HT1080 (cell line): ENCODE measurements at places on chromosomes 7 and 10. TPM values are rescaled to one million over a fixed set of nuclear protein-coding genes. Genes with fewer than 3 reads are reported as not detected.

Gene HMX2
- total RNA-seq, result 0.06 TPM in 1 of 2 replicates, not detected in the other

Gene CHAT
- total RNA-seq, result not detected in 2 replicates

Gene CPN1
- not detected in 2 replicates for total RNA-seq

Gene ZNF511
- 102 and 108 TPM in 2 replicates for total RNA-seq

Gene NPFFR1
- total RNA-seq, result not detected in 2 replicates

Gene H2BK1
- not detected in 2 replicates for total RNA-seq

Gene MPP7
- 0.20 and 0.27 TPM in 2 replicates for total RNA-seq
